ENCODE measurements at places on chromosomes 12 and 14.

DNA sequence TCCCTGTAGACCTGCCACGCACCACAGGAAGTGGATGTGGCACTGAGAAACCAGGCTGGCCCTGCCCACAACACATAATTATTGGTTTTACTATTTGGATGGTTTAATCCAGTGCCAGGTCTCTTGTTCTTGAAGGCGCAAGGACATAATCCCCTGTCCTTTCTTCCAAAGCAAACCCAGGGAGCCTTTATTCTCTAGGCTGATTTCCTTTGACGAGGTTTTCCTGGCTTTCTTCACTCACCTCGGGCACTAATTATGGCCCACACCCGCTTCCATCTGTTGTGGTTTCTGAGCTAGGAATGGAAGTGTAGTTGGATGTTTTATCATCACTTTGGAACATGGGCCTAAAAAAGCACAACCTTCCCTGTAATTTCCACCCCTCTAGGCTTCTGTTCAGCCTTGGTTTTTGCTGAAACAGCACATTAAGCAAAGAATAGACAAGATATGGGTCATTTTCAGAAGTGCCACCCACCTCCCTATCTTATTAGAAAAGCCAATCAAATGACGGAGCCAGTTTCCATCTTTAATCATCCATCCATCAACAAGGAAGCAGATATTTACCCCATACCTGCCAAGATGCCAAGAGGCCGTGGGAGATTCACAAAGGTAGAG, 73.9 kb downstream of the PPP1R36 start:
- no peak for DNase-seq

DNA sequence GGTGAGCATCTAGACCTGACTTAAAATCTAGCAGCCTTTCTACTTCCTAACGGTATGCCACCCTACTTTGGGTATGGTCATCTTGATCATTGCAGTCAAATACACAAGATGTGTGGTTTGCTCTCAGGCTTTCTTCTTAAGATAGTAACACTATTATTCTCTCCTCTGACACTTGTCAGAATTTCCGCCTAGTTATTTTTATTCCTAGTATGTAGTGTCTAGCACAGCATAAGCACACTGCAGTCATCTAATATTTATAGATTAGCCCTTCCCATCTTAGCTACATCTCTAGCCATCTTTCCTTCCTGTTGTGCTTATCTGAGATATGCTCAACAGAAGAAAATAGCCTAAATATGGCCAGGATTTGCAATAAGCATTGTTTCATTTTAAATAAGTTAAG, 180.1 kb downstream of the C12orf50 start:
- no peak for DNase-seq

DNA sequence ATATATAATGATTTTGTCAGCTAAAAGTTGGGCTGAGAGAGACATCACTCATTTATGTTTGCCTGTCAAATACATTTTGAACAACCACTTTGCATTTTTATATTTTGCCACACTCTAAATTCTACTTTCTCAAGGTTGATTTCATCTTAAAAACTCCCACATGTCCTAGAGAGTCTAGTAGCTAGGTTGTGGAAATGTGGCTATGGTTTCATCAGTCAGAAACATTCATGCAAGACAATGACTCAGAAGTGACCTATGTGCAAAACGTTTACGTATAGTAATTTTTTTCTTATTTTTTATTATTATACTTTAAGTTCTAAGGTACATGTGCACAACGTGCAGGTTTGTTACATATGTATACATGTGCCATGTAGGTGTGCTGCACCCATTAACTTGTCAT, 27.4 kb upstream of the PRKD1 start:
- no peak for DNase-seq

- DNase-seq: no peak
Measured at GRCh38 chr12:43312991-43313505, 239.0 kb downstream of the ADAMTS20 start.

DNA sequence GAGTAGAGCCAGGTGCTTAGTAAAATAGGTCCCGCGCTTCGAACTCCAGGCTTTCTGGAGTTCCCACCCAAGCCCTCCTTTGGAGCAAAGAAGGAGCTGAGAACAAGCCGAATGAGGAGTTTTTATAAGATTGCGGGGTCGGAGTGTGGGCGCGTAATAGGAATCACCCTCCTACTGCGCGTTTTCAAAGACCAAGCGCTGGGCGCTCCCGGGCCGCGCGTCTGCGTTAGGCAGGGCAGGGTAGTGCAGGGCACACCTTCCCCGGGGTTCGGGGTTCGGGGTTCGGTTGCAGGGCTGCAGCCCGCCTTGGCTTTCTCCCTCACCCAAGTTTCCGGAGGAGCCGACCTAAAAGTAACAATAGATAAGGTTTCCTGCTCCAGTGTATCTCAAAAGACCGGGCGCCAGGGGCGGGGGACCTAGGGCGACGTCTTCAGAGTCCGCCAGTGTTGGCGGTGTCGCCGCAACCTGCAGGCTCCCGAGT, 3.6 kb downstream of the SSTR1 start:
- DNase-seq: no peak

DNA sequence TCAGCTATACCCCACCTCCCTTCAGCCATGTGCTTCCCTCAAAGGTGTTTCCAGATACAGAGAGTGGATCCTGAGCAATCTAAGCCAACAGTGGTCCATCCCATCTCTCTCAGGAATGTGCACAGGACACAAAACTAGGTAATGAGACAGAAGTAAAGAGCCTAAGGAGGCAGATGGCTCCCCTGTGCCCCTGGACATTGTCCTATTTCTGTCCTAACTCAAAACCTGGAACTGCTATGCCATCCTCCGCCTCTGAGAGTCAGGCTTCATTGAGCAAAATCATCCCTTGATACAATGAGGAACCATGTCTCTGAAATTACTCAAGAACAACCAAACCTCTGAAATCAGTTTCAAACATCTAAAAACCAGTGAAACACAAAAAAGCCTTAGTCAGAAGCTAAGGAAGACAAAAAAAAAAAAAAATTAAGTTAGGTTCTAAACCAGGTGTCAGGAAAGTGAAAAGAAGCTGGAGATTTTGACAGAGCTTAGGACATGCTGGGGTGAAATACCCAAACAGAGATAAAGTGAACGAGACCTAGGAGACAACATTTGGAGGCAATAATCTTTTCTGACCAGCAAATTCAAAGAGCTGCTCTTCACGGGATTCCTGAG, 200.3 kb upstream of the PLEKHG7 start:
- DNase-seq: no peak

- DNase-seq: no peak
Measured at GRCh38 chr14:105161964-105162668, 6.5 kb downstream of the JAG2 start.

DNA sequence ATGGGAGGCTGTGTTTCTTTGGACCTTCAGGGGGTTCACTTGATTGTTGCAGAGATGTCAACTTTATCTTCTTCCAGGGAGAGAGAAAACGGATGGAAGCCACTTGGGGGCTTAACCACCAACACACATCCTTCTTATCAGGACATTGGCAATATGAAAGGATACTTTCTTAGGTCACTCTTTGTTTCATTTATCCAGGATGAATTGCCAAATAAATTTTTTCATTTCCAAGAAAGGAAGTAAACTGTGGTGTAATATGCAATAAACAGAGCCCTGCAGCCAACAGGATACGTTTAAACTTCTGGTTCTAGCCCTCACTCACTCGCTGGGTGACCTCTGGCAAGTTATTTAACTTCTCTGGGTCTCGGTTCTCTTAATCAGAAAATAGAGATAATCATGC, 77.8 kb downstream of the CCDC60 start:
- no peak for DNase-seq

All from nucleus accumbens (tissue), 56 donors.